Uterus (tissue), 4 donors: ENCODE measurements at places on chromosomes 12 and 14. TPM values are rescaled to one million over a fixed set of nuclear protein-coding genes. Genes with fewer than 3 reads are reported as not detected.

TEX52 gene
- not detected for total RNA-seq

DNA sequence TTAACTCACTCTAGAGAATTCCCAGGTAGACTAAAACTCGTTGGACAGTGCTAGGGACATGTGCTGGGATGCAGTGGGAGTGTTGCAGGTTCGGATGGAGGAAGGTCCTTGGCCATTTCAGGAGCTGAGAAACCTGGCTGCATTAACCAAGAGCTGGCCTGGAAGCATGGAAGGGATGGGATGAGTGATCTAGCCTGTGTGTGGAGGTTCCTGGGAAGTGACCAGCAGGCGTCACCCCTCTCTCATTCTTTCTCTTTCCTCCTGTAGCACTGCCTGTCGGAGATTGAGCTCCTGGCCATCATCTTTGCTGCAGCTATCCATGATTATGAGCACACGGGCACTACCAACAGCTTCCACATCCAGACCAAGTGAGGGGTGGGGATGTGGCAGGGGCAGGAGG lies 15.6 kb downstream of the PPP1R1A start:
- H3K36me3 ChIP-seq = no peaks in the 10 kb centered on the region
- no peaks in the 10 kb centered on the region for H3K27me3 ChIP-seq
- H3K4me1 ChIP-seq = no peaks in the 10 kb centered on the region
- H3K27ac ChIP-seq = no peak overlapping the region
- DNase-seq = no peak

DNA sequence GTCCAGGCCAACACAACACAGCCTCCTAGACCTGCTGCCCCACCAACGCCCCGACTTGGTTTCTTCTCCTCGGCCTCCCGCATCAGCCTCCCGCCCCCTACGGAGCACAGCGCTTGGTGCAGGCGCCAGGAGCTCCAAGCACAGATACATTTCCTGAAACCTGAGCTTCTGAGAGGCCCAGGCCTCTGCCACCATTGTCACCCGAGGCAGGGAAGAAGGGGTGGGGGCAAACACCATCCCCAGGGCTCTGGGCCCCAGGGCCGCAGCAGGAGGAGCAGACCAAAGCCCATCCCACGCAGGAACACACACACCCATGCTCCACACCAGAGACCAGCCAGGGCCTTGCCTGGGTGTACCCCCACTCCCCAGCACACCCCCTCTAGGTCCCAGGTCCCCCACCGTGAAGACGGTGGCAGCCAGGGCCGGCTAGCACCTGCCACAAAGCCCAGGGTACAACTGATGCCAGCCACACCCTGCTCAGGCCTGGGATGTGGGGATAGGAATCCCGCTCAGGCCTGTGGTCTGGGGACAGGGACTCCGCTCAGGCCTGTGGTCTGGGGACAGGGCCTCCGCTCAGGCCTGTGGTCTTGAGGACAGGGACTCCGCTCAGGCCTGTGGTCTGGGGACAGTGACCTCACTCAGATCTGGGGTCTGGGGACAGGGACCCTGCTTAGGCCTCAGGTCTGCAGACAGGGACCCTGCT lies 5.4 kb downstream of the JAG2 start:
- H3K36me3 ChIP-seq = no peaks in the 10 kb centered on the region
- no peak overlapping the region for H3K4me3 ChIP-seq
- no peak for DNase-seq
- H3K4me1 ChIP-seq = no peaks in the 10 kb centered on the region
- no peak overlapping the region for H3K27ac ChIP-seq

- H3K27ac ChIP-seq = no peak overlapping the region
- no peaks in the 10 kb centered on the region for H3K4me1 ChIP-seq
- no peak overlapping the region for H3K4me3 ChIP-seq
- H3K36me3 ChIP-seq = no peaks in the 10 kb centered on the region
- no peaks in the 10 kb centered on the region for H3K27me3 ChIP-seq
These were observed 348.8 kb downstream of the TMEM117 start for GRCh38 chr12:44184499-44185206.

DNA sequence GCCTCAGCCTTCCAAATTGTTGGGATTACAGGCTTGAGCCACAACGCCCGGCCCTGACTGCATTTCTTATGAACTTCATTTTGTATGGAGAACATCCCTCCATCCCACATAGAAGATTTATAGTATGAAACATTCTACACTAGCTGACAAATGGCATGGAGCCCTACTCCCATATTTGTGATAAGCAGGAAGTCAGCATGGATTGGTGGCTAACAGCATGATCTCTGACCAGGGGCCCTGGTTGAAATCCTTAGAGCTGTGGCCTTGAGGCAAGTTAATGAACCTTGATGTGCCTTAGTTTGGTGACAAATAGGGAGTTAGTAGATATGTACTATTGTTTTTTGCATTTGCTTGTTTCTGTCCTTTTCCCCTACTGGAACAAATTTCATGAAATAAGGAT lies 12.3 kb downstream of the IFI27L1 start:
- no peaks in the 10 kb centered on the region for H3K4me1 ChIP-seq
- no peak overlapping the region for H3K4me3 ChIP-seq
- no peak overlapping the region for H3K27ac ChIP-seq

GRCh38 chr14:81275305-81276072 lies 54.7 kb upstream of the GTF2A1 start:
- H3K4me3 ChIP-seq = no peak overlapping the region
- H3K27me3 ChIP-seq = no peaks in the 10 kb centered on the region
- no peak for DNase-seq
- no peaks in the 10 kb centered on the region for H3K36me3 ChIP-seq
- no peak overlapping the region for H3K27ac ChIP-seq
- H3K4me1 ChIP-seq = no peaks in the 10 kb centered on the region

GRCh38 chr12:17949558-17950141 lies 140.3 kb downstream of the RERGL start:
- H3K27me3 ChIP-seq = no peaks in the 10 kb centered on the region
- no peaks in the 10 kb centered on the region for H3K36me3 ChIP-seq
- no peak for DNase-seq
- no peak overlapping the region for H3K27ac ChIP-seq
- no peaks in the 10 kb centered on the region for H3K4me1 ChIP-seq
